ENCODE measurements at places on chromosomes 2 and 18.

DNA sequence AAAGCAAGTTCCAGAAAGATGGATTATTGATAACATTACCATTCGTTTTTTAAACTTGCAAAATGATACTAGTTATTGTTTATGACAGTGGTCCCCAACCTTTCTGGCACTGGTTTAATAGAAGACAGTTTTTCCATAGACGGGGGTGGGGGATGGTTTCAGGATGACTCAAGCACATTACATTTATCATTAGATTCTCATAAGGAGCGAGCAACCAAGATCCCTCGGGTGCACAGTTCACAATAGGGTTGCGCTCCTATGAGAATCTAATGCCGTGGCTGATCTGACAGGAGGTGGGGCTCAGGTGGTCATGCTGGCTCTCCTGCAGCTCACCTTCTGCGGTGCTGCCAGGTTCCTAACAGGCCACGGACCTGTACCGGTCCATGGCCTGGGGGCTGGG is 86.2 kb downstream of the BCL2 start:
- no peak for DNase-seq
- no peak overlapping the region for H3K4me3 ChIP-seq
- H3K36me3 ChIP-seq, result no peaks in the 10 kb centered on the region
- no peaks in the 10 kb centered on the region for H3K4me1 ChIP-seq

DNA sequence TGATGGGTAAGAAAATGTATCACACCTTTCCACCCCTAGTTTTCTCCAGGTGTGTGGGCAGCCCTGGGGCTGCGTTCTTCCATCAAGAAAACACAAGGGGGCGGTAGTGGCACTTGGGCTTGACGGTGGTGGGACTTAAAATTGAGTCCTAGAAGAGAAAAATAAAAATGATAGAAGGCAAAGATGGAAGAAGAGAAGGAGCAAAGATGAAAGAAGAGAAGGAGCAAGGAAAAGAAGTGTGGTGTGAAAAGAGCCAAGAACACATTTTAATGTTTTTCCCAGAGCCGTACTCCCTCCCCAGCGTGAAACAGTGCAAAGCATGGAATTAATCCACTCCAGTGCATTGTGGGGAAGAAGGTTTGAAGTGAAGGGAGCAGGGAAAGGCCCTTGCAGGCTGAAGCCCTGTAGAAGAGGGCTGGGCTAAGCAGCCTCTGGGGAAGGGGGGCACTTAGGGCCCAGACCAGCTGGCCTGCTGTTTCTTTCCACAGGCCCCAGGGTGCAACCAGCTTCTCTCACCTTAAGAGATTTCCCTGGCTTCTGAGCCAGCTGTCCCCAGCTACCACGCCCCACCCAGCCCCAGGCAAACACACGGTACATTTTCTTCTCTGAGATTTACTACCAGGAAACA is 256.8 kb downstream of the RNF152 start:
- peak; percentile 47 for DNase-seq
- H3K36me3 ChIP-seq, result no peaks in the 10 kb centered on the region
- H3K27me3 ChIP-seq, result no peaks in the 10 kb centered on the region
- H3K4me3 ChIP-seq, result no peak overlapping the region
- peak overlapping the region; percentile 68 for H3K27ac ChIP-seq

DNA sequence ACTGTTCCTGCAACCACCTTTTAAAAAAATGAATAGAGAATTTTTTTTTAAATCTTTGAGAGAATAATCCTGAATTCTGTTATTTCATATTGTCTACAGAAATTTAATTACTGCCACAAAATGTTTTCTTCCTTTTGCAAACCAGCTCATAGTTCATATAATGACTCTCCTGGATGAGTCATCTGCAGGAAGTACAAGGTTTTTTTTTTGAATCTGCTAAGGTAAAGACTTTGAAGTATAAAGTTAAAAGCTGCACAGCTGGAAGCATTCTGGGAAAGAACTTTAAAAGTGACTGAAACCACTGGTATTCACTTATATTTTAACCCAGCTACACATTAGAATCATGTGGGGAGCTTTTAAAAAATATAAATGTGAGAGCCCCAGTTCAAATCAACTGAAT is 25.4 kb downstream of the SESTD1 start:
- DNase-seq, result no peak
- no peaks in the 10 kb centered on the region for H3K27me3 ChIP-seq
- H3K4me1 ChIP-seq, result peaks cover 12% of the 10 kb centered on the region
- no peaks in the 10 kb centered on the region for H3K36me3 ChIP-seq

DNA sequence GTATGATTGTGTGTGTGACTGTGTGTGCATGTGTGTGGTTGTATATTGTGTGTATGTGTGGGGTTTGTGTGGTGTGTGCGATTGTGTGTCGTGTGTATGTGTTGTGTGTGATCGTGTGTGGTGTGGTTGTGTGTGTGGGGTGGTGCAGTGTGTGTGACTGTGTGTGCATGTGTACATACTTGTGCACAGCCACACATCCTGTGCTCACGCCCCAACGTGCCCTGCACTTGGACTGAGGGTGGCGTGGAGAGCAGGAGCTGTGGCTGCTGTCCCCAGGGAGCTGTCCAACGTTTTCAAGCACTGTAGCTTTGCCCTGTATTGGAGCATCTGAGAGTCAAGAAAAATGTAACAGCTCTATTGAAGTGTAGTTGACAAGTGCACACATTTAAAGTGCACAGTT is 243.2 kb upstream of the HDAC4 start:
- no peak for DNase-seq
- H3K27ac ChIP-seq, result no peak overlapping the region
- no peaks in the 10 kb centered on the region for H3K27me3 ChIP-seq
- no peaks in the 10 kb centered on the region for H3K4me1 ChIP-seq

- no peaks in the 10 kb centered on the region for H3K36me3 ChIP-seq
- no peaks in the 10 kb centered on the region for H3K27me3 ChIP-seq
- no peak overlapping the region for H3K4me3 ChIP-seq
- DNase-seq, result no peak
Observed at GRCh38 chr2:136916131-136916530, 150.8 kb downstream of the THSD7B start.

GRCh38 chr2:84451579-84451978 is 7.5 kb downstream of the SUCLG1 start:
- no peak overlapping the region for H3K27ac ChIP-seq
- no peaks in the 10 kb centered on the region for H3K27me3 ChIP-seq
- H3K4me3 ChIP-seq, result no peak overlapping the region
- no peak for DNase-seq
- peaks cover 3% of the 10 kb centered on the region for H3K36me3 ChIP-seq
- H3K4me1 ChIP-seq, result peaks cover 19% of the 10 kb centered on the region

Data from pancreas (tissue), 10 donors.